Stimulated activated CD4-positive, alpha-beta T cell treated with anti-CD3 and anti-CD28 coated beads, TNF-alpha, amount 100 ng/mL, for 4 hours (primary cell): ENCODE measurements at places on chromosomes 6 and 20.

- no peak for DNase-seq
Measured at GRCh38 chr6:46269447-46270229, 98.9 kb upstream of the ENPP5 start.

GRCh38 chr6:12584631-12585405, 131.7 kb upstream of the PHACTR1 start:
- DNase-seq, result no peak

DNA sequence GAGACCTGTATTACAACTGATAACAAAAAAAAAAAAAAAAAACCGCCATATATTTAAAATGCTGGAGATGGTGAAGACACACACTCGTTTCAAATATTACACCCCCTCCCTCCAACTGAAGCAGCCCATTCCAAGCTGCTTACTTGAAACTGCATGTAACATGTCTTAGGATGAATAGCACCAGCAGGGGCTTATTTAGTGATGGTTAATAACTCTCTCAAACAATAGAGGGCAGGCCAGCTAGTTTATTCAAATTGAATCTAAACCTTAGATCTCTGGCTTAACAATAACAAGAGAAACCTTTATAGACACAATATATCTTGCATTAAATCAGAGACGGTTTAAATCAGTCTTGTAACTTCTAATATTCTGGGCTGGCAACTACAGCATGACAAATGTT, 9.3 kb upstream of the JPH2 start:
- DNase-seq, result no peak

DNA sequence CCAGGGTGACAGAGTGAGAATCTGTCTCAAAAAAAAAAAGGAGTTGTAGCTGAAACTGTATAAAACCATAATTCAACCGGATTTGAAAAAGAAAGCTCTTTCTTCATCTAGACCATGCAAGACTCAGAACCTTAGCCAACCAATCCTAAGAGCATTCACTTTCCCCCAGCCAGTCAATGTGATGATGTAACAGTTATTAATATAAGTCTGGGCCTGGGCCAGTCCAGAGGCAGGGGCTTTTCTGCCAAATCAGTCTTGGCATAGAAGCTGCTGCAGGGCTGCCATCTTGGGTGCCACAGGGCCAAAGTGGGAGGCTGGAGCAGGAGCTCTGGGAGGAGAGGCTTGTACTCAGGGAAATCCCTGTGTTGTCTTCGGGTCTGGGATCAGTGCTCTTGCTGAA, 288.4 kb downstream of the CLIC5 start:
- DNase-seq, result no peak

DNA sequence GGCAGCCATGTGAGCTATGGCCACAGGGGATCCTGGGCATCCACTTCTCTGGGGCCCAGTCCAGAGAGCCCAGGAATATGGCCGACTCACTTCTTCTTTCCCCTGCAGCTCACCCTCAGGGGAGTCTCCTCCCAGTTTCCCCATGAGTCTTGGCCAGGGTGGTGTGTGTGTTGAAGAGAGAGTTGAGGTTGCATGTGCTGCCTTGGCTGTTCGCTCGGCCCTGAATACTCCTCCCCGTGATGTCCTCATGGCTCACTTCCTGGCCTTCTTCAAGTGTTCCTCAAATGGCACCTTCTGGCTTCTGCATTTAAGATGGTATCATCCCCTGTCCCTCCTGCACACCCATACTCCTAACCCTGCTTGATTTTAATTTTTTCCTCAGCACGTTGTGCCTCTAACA, 3.2 kb upstream of the TREML1 start:
- no peak for DNase-seq

DNA sequence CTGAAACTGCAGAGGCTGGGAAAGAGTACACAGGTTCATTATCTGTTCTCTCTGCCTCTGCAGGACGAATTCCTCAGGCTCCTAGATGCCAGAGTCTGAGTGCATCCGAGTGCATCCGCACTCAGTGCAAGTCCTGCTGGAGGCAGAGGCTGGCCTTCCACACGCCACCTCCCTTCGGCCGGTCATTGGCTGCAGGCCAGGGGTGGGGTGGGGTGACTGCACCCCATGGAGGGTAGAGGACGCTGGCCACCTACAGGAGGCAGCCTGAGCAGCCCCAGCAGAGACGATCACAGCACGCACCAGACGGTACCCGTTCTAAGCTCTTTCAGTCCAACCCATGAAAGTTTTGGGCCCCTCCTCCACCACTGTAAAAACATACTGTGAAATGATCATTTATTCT, 11.7 kb downstream of the SFT2D1 start:
- DNase-seq, result no peak

GRCh38 chr20:63529180-63529860, 7.9 kb downstream of the PTK6 start:
- no peak for DNase-seq

DNA sequence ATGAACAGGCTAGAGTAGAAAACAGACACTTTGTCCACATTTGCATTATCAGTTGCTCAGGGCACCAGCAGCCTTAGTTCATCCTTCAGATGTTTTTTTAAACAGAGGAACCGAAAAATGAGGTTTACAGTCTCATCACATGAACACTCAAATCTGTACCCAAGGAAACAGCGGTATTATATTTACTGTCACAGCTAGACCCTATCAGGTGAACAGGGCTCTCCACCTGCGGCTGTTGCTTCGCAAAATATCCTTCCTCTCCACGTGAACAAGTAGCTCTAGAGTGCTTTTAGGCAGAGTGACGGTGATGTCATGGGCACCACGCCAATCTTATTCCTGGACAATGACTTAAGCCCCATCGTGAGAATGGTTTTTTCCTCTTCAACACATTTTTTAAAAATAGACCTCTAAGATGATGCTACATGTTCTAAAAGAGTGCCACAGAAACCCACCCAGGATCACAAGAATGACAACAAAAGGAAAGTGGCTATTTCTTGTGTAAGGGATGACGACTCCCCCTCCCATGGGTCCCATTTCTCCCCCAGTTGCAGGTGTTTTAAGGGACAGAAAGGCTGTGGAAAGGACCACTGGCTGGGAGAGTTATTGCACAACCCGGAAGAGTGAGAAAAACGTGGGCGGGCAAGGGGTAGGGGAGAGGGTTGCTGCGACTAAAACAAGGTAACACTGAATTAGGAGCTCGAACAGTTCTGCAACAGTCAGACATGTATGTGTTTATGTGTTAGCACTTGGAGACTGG, 77.7 kb downstream of the EFHC1 start:
- DNase-seq, result no peak

DNA sequence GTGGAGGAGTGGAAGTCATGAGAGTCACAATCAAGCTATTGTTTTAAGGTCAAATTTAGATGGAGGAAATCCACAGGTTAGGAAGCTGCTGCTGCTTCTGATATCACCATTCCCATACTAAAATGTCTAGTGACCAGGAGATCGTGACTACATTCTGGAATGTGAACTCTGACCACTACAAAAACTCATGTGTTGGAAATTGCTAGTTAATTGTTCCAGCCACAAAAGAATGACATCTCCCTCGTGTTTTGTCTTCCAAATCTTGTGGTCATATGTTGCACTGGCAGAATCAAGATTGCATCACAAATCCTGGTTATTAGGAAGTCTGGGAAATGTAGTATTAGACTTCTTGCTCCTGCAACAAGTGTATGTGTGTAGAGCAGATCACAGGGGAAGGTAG, 441.9 kb downstream of the CD109 start:
- DNase-seq, result no peak

DNA sequence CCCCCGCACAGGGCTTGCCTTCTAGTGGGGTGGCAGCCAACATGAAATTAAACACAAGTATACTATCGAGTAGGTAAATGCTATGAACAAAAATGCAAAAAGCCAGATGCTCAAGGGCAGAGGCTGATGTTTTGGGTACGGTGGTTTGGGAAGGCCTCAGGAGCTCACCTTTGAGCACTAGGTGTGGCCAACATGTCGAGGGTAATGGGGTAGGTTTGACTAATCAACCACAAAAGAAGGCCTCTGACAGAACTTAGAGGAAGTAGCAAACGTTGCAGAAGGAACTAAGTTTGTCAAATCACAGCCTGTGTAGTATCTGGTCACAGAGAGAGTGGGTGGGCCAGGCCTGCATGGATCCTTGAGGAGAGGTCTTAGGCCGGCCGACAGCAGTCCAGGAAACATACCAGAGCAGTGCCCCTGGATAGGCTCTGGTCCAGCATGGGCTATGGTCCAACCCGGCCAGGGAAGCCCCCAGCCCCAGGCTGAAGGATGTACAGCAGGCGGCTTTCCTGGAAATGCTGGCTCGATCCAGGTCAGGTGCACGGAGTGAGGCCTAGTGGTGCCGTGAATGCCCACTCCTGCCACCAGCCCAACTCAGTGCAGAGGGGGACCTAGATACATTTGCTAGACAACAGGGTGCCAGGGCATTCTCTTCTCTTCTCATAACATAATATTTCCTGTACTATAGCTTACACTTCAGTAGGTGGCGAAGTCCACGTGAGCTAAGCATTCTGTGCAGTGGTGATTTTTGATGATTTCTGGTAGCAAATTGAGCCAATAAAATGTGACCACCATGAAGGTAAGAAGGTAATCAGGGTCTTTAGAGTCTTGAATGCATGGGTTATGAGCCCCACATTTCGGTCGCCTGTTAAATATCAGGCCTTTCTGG, 56.3 kb upstream of the CD93 start:
- no peak for DNase-seq

DNA sequence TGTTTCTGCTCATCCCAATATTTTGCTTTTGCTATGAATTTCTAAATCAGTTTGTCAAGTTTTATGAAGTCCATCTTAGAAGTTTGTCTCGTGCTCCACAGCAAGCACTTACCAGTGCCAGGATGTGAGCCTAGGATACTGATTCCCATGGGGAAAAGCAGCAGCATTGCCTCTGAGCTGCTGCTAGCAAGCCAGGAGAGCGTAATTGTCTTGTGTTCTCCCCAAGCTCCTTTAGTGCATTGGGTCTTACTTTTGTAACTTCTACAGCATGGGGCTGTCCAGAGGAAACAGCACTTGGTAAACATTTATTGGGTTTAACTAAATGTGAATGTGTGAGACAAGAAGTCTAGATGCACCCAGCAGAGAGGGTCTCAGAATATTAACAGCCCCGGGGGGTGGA, 76.1 kb downstream of the RNF182 start:
- no peak for DNase-seq
